ENCODE measurements at places on chromosomes 5 and 9.

DNA sequence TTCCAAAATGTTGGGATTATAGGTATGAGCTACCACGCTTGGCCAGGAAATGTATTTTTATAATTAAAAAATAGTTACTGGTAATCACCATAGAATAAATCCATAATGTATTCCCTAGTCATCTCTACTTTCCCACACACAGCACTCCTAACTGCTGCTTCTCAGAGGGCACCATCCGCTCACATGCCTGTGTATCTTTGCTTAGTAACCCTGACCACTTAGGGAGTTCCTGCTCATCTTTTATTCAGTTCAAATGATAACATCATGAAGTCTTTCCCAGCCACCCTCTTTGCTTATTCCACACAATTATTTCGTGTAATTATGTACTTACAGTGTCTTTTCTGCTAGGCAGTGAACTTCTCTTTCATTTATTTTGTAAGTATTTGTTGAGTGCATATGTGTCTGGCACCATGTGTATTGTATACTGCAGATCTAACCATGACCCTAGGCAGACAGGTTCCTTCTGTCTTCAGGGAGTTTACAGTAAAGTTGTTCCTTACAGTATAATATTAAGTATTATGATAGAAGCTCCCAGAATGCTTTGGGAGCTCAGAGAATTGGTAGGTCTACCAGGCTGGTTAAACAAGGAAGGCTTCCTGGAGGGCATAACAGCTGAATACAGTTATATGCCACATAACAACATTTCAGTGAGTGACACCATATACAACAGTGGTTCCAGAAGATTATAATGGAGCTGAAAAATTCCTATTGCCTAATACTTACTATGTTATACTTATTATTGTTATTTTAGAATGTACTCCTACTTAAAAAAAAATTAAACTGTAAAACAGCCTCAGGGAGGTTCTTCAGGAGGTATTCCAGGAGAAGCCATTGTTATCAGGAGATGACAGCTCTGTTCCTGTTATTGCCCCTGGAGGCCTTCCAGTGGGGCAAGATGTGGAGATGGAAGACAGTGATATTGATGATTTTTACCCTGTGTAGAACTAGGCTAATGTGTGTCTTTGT, 39.2 kb downstream of the DCAF10 start:
- no peak for DNase-seq

DNA sequence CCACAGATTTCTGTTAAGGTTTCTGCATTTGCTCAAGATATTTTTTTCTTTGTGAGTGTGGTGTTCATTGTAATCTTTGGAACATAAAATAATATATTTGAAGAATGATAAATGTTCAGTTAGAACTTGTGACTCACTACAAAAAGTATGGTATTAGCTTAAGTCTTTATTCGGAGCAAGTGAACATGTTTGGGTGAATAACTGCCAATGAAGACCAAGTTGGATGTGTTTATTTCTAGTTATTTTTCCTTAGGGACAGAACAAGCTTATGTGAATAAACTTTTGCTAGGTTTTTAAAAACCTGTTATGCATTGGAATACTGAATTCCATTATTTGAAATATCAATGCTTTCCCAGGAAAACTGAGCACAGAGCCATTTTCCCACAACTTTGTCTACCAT, 418.6 kb downstream of the SLCO4C1 start:
- no peak for DNase-seq

- no peak for DNase-seq
Observed at GRCh38 chr5:60529001-60529400, 171.0 kb downstream of the DEPDC1B start.

GRCh38 chr5:140367256-140368013, 7.4 kb downstream of the SLC4A9 start:
- no peak for DNase-seq

GRCh38 chr9:96318921-96319565, 17.1 kb upstream of the HSD17B3 start:
- DNase-seq: no peak

GRCh38 chr5:6712142-6712576, 1.1 kb upstream of the TENT4A start:
- peak; percentile 65 for DNase-seq

DNA sequence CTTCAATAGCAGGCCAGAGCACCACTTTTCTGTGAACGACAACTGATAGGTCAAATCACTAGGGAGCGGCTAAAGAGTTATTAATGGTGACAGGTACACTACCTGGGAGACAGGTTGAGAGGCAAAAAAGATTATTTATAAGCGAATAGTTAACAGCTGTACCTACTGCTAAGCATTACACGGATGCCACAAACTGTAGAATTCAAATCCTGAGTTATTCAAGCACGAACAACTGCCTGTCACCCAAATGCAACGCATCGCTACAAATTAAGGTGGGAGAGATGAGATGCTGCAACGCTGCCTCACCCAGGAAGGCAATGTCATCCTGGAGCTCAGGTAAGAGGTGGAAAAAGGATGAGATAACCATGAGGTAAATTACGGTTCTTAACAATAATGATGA, 342.9 kb downstream of the BNC2 start:
- no peak for DNase-seq

- DNase-seq: no peak
Observed at GRCh38 chr9:136534366-136534765, 11.5 kb downstream of the NOTCH1 start.

- no peak for DNase-seq
Observed at GRCh38 chr5:72096602-72097188, 10.6 kb upstream of the MAP1B start.

DNA sequence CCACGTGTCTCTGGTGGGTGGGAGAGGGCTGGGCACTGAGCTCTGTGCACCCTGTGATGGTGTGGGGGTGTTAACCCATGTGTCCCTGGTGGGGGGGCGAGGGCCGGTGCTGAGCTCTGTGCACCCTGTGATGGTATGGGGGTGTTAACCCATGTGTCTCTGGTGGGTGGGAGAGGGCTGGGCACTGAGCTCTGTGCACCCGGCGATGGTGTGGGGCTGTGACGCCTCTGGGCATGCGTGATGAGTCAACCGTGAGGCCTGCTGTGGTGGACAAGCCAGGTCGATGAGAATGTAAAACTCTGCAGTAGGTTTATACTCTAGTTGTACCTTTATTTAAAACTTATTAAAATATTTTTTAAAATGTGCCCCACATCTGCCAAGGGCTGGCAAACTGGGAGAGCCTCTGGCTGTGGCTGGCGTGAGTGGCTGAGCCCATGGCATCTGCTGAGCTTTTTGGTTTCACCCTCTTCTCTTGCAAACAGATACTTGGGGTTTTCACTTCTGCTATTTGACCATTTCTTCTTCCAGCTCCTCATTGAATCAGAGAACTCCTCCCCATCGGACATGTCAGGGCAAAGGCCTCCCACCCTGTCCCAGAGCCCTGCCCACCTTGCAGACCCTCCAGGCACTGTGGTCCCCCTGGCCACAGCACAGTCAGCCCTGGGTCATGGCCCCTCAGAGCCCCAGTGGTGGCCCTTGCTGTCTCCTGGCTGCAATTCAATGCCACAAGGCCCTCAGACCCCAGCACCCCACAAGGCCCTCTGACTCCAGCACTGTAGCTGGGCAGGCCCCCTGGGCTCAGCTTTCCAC, 18.5 kb upstream of the EXOC3 start:
- DNase-seq: no peak

- no peak for DNase-seq
Observed at GRCh38 chr5:69300537-69301203, 31.9 kb downstream of the CCDC125 start.

- no peak for DNase-seq
Observed at GRCh38 chr5:1793966-1794900, 5.4 kb downstream of the MRPL36 start.

GRCh38 chr9:98315067-98315453, 59.6 kb upstream of the TBC1D2 start:
- DNase-seq: no peak

DNA sequence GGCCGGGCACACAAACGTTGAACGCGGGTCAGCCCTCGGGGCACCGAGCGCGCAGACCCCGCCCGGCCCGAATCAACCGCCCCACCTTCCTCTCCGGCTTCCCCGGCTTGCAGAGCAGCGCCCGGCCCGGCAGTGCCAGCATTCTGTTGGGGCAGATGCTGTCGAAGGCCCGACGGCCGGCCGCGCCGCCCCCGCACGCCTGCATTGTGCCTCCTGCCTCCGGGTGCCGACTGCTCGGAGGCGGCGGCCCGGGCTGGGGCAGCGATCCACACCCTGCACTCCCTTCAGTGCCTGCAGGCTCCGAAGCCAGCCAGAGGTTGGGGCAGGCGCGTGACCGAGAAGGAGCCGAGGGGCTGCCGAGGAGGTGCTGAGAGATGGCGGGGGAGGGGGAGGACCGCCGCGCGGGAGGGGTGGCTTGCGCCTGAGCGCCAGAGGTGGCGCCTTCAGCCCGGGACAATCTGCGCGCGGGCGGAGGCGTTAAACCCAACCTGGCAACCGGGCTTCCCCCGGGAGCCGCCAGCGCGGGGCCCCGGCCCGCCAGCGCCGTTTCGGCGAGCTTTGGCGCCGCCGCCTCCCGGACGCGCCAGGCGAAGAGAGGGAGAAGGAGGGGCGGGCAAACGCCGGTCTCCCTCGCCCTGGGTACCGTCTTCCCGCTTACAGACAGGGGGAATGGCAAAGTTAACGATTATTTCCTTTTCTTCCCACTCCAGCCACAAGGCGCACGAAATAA, at the start of gene MCIDAS:
MCIDAS (minus strand) TSS at position 382 of the 730 bp plus-strand sequence; CDS start at position 205, 177 bp downstream.
- no peak for DNase-seq

- DNase-seq: no peak
Observed at GRCh38 chr9:132441404-132441803, 31.4 kb downstream of the CFAP77 start.

- DNase-seq: no peak
Observed at GRCh38 chr5:14257995-14258403, 114.9 kb downstream of the TRIO start.

GRCh38 chr5:177230660-177231059, 72.9 kb downstream of the RAB24 start:
- no peak for DNase-seq
